ENCODE measurements at places on chromosomes 13 and 19.

- DNase-seq, result no peak
These were observed 23.1 kb downstream of the ITGBL1 start for GRCh38 chr13:101475536-101475935.

GRCh38 chr13:45950386-45951000, 98.9 kb upstream of the SIAH3 start:
- DNase-seq, result no peak

GRCh38 chr13:111906816-111907215, 160.1 kb upstream of the SOX1 start:
- no peak for DNase-seq

GRCh38 chr13:30071969-30072817, 221.8 kb upstream of the UBL3 start:
- peak; percentile 37 for DNase-seq

- peak; percentile 75 for DNase-seq
These were observed 750 bp downstream of the RAB20 start for GRCh38 chr13:110560601-110561343.

DNA sequence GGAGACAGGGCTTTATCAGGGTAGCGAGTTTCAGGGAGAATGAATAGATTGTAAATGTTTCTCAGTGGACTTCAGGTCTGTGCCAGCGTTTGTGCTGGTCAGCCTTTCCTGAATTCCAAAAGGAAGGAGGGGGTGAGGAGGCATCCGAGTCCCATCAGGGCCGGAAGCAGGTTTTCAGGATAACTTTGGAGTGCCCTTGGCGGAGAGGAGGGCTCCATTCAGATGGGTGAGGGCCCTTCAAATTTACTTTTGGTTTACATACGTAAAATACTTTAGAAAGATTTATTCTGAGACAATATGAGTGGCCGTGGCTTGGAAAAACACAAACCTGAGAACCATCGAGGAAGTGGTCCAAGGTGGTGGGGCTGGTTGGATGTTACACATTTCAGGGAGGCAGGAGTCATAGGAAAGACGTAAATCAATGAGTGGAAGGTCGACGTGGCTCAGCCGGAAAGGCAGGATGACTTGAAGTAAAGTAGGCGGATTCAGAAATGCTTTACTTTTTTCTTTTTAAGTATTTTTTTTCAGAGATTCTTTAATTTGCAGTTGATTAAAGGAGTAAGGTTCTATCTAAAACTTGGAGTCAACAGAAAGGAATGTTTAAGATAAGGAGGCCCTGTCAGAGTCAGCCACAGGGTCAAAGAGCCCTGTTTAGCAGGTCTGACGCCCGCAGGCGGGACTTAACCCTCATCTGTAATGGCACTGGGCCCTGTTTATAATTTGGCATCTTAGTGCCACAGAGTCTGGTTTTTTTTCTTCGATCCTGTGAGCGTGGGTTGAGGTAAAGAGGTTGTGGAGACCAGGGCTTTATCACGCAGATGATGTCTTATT, 32.8 kb downstream of the ATP11A start:
- peak; percentile 94 for DNase-seq

DNA sequence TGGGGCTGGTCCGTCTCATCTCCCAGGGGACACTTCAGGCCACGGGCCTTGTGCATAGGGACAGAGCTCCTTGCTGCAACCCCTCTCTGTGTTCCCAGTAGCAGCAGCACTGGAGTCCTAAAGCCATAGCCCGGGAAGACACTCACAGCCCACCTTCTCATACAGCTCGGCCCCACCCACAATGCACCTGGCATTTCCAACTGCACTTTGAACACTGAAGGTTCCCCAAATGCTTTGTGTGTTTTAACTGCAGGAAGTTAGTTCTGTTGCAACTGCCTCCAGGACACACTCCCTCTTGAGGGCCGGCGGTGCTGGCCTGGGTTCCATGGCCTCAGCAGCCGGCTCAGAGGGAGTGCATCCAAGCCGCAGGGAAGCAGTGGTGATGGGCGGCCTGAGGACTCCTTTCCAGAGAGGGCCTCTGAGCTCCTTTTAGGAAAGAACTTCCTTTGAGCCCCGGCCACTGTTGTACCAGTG, 22.7 kb upstream of the TMEM255B start:
- no peak for DNase-seq

DNA sequence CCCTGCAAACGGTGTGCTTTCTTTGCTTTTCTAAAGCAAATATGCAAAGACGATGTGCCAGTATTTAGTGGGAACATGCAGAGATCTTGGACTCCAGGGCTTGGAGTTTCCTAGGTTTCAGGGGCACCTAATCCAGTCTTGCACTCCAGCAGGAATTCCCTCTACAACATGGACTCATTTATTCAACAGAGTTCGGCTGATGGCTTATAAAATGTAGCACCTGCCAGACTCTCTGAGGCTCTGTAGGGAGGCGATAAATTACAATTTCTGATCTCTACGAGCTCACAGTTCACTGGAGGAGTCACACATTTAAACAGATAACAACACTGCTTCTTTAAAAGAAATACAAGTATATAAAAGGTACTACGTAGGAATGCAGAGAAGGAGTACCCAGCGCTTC, 143.7 kb downstream of the FGF9 start:
- DNase-seq, result no peak

GRCh38 chr19:54388802-54389139, 24.0 kb upstream of the LAIR1 start:
- no peak for DNase-seq

DNA sequence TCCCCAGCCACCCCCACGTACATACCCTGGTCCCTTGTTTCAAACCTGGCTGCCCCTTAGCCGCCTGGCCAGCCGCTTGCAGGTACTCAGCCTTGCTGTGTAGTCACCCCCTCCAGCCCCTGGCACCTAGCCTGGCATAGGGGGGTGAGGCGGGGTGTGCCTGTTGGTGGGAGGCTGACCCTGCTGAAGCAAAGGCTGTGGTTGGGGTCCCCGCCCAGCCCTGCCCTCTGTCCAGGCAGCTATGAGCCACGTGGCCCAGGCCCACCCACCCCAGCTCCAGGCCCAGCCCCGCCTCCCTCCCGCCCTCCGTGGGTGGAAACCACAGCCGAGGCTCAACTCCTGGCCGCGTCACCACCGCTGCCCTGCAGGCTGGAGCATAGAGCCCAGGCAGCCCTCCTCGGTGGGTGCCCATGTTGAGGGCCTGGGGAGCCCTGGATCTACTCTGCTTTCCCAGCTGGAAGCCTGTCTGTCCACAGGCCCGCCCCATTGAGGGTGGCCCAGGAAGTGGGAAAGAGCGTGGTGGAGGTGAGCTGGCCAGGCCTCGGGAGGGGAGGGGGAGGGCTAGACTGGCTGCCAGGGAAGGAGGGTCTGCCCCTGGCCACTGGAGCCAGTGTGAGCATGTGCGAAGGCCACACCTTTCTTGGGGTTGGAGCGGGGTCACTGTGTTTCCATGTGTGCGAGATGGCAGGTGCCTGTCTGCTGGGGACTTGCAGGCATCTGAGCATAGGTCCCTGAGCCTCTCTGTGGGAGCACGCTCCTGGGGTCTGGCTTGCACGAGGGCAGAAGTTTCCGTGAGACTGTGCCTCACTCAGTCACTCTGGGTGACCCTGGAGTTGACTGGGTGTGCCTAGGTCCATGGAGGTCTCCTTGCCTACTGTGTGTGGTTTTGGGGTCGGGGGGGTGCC, 31.0 kb downstream of the PAK4 start:
- no peak for DNase-seq

DNA sequence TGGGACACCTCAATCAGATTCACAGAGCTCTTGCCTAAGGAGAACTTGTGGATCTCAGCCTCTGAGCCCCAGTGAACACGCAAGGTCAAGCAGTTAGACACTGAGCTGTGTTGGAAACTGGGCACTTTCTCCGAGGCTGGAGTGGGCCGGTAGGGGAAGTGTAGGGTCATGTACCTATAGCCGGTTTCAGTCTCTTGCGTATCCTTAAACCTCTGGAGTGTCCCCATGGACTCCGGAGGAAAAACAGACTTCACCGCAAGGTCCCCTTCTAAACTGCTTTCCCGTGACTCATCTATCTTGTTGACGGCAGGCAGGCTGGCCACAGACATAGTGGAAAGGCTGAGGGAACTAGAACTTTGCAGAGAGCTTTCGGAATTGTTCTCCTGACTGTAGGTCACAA, 11.3 kb downstream of the IQCN start:
- no peak for DNase-seq

DNA sequence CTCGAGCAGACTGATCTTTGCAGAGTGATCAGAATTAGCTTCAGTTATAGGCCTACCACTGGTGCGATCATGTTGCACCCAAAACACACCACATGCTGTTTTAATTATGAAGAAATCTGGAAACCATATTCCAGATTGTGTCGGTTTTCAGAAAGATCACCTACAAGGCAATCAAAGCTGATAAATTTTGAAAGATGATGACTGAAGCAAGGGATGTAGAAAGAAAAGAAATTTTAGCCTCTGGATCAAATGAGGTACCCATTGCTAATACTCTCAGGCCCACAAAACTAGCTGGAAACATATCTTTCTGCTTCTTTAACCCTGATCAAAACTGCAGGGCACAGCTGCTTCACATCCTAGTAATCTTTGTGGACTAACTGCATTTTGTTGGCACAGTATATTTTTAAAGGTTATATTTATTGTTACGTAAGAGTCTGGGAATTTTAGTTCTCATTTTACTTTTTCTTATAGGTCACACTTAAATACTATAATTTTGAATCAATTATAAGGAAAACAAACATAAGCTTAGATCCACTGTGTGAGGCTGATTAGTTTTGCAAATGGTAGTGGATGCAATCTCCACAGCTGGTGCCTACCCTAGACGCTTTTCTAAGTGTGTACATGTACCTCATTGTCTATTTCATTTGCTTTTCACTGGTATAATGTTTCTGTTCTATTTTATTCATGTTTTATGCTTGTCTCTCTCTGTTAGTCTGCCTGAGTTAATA, 150.9 kb downstream of the RGCC start:
- no peak for DNase-seq

- DNase-seq, result peak; percentile 60
These were observed 1.3 kb downstream of the ICAM5 start for GRCh38 chr19:10290876-10291553.

DNA sequence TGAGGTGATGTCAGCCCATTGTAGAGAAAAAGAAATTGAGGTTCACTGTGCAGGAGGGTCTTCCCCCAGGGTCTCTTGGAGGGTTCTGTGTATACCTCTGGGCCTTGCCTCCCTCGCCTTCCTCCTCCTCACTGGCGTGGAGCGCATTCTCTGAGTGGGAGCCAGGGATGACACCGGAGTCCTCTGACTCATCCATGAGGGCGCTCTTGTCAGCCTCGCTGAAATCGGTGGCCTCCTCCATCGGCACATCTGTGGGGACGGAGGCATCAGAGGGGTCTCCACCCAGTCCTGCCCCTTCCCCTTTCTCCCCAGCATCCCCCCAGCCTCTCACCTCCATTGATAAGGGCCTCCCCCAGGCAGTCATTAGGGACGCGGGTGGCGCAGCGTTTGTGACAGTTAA, 16.2 kb downstream of the PRKD2 start:
- no peak for DNase-seq

DNA sequence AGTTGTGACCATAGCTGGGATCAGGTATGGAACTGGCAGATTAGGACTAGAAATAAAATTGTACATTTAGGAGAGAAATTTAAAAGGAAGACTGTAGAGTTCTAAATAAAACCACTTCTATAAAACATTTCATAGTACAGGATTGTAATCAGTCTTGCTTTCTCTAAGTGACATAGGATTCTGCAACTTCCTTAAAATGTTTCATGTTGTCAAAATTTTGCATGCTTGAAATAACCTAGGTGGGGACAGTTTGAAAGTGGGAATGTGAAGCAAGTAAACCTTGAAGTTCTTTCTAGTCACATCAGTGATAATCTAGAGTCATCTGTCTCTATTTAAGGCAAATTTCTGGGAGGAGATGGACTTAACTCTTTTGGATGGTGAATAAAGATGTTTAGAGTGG, 6.7 kb downstream of the TM9SF2 start:
- DNase-seq, result no peak

GRCh38 chr19:2381148-2381820, 21.2 kb downstream of the TMPRSS9 start:
- no peak for DNase-seq

- DNase-seq, result peak; percentile 59
These were observed 20.5 kb downstream of the EPS8L1 start for GRCh38 chr19:55096061-55096701.

- peak; percentile 93 for DNase-seq
These were observed 35.8 kb upstream of the MEDAG start for GRCh38 chr13:30870049-30870884.

DNA sequence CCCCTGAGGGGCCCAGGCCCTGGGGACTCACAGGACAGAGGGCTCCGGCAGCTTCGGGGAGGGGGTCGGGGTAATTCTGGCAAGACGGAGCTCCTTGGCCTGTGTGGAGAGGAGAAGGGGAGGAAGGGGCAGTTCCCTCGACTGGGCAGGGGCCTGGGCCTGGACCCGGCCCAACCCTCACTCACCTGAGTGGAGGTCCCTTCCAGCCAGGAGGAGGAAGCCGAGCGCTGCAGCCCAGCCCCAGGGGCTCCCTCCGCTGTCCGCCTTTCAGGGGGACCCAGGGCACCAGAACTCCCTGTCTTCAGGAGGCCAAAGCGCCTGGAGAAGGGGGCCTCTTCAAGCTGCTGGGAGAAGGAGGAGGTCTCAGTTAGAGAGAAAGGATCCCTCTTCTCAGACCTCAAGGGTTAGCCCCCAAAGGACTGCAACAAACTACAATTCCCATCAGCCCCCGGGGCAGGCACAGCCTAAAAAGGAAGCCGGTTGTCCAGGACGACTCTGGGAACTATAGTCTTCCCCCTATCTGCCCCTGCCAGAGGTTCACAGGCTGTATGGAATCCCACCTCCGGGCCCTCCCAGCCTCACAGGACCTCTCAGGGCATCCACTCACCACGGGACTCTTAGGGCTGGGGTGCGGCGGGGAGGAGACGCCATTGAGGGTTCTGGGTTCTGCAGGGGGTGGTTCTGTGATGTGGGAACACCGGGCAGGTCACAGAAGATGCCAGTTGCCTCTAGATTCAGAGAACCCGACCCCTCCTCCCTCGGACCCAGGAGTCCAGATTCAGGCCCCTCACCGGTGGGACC, 19.8 kb downstream of the EPS8L1 start:
- DNase-seq, result peak; percentile 73

DNA sequence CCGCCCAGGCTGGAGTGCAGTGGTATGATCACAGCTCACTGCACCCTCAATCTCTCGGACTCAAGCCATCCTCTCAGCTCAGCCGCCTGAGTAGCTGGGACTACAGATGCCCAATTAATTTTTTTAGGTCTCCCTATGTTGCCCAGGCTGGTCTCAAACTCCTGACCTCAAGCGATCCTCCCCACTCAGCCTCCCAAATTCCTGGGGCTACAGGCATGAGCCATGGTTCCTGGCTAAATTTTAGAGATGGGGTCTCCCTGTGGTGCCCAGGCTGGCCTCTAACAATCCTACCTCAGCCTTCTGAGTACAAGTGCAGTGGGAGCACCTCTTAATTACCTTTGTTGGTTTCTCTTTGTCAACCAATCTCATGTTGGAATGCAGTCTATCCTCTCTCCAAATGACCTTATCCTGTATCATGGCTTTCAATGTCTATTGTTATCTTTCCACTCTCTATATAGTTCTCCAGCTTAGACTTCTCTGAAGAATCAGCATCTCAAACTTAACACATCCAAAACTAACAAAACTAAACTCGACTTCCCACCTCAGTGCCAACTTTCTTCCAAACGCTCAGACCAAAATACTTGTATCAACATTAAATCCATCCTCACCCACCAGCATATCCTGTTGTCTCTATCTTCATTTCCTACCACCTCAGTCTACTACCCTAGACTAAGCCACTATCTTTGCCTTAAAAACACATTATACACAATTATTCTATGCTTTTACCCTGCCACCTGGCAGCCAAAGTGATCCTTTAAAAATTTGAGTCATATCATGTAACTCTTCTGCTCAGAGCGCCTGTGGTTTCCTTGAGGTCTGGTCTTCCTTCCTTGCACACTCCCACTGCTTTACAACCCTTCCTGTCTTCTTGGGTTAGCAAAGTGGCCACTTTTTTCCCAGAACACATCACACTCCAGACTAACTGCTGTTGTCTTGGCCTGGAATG, 6.7 kb downstream of the TPT1 start:
- no peak for DNase-seq
